ENCODE measurements at places on chromosomes 7 and 10.

DNA sequence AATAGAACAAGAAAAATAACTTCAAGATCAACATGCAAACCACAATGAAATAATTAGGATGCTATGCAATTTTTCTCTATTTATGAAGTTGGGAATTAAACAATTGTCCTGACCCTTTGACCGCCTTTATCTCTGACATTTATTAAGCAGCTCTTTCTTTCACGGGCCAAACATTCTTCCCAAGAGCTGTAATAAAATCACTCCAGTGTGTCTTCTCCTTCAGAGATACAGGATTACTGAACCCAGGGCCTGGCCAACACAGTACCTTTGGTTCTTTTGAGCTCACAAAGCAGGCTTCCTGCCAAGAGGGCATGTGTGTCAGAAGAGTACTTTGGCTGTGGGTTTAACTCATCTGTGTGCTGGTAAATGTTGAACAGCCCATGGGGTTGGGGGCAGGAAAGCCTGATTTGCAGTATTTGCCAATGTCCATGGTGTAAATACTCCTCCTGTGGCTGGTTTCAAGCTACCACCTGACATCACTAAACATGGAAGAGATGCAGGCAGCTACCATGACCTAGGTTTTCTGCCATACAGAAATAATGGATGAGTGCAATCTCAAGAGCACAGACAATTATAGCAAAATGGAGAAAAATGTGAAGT lies 121.7 kb downstream of the FANK1 start:
- DNase-seq: no peak

DNA sequence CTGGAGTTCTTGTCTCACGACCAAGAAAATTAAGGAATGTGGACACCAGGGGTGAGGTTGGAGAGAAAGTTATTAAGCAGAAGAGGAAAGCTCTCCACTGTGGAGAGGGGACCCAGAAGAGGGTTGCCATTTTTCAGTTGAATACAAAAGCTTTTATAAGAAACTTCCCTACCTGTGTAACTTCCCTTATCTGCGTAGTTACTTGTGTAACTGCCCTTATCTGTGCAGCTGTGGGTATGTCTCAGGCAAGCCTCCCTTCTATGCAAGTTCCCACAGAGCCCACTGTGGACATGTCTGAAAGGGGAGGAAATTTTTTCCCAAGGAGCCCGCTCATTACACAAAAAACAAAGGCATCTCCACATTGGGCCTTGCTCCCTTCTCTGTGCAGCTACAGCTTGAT lies 94.9 kb downstream of the SVOPL start:
- no peak for DNase-seq

DNA sequence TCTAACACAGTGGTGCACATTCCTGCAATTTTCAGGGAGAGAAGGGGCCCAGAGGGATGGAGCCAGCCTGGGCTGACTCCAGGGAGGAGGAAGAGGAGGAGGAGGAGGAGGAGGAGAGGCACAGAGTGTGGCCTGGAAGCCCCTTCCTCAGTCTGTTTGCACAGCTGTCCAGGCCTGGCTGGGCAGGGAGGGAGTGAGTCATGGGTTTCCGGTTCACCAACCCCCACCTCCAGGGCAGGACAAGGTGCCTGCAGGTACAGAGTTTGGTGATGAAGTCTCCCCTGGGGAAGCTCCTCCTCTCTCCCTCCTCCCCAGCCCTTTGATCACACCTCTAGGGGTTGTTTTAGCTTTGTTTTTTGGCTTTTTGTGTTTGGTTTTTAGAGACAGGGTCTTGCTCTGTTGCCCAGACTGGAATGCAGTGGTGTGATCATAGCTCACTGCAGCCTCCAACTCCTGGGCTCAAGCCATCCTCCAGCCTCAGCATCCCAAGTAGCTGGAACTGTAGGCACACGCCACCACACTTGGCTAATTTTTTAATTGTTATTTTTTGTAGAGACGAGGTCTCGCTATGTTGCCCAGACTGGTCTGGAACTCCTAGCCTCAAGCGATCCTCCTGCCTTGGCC lies 77.5 kb upstream of the CUX1 start:
- DNase-seq: no peak

- DNase-seq: no peak
Observed at GRCh38 chr7:32958046-32959025, 1.1 kb downstream of the FKBP9 start.

DNA sequence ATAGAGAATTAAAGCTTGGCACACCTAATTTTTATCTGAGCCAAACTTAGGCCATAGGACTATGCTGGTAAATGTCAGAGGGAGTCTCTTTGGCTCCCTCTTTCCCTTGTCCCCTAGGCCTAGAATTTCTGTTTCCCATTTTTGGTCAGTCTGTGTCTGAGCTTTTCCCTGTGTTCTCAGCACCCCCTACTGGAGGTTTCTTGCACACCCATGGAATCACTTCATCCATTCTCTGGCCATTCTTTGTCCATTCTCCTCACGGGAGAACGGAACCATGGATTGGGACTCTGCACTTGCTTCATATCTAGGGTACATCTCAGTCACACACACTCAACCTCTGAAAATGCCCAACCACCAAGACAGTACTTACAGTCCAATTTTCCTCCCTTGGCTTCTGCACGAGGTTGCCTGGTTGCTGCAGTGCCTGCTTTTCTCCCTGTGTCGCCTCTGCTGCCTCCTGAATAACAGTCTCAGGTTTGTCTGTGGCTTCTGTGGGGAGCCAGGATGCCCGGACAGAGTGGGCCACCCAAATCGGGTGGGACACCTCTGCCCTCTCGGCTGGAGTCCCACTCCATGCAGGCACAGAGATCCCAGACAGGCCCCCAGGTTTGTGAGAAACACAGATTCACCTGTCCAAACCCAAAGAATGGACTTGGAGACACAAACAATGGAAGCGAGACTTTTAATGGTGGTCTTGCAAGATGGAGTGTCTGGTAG lies 35.1 kb upstream of the DNAH11 start:
- DNase-seq: no peak

DNA sequence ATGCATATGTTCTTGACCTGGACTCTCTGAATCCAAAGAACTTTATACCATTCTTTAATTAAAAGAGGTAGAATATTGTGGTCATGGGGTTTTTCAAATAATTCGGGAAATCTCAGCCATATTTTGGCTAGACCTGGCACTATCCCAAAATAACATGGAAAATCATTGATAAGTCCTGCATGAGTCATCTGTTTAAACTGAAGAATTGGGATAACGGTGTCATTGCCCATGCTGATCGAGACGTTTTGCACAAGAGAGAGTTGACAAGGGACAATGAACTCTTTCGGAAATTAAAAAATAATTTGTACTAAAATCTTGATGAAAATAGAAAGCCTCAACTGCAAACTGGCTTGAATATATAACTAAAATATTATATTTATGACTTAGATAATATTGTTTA lies 19.9 kb upstream of the ABCB4 start:
- no peak for DNase-seq

GRCh38 chr7:20862554-20862953 lies 75.9 kb upstream of the SP8 start:
- DNase-seq: no peak

GRCh38 chr10:123147635-123148413 lies at the start of gene HMX2:
Gene HMX2, plus strand, starts transcription at chr10:123148136. Its CDS starts 243 bp downstream, at chr10:123148379.
- DNase-seq: no peak

DNA sequence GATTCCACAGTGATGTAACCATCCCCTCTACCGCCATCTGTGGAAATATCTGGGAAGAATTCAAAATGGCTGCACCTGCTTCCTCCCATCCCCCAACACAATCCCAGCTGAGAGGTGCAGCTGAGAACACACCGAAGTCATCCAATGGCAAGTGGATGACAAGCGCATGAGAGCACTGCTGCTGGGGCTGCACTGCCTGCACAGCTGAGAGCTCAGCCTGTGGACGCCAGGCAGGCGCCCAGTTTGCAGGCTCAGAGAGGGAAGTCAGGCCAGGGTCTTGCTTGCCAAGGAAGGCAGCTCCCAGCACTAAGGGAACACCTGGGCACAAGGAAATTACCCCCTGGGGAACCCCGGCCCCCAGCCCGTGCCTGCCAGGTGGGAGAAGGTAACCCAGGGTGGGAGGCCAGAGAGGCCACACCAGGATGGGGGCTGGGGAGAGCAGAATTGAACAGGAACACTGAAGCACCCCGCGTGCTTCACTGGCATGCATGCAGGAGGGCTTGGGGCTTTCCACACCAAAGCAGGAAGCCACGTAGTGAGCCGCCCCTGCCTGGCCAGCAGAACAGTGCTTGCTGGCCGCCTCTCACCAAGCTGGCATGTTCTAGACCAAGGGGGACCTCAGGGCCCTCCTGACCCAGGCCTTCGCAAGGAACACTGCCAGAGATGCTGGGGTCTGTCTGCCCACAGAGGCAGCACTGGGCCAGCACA lies 46.2 kb downstream of the FAM53B start:
- DNase-seq: no peak
